ENCODE measurements at places on chromosomes 5 and 9. TPM values are rescaled to one million over a fixed set of nuclear protein-coding genes. Genes with fewer than 3 reads are reported as not detected.

DNA sequence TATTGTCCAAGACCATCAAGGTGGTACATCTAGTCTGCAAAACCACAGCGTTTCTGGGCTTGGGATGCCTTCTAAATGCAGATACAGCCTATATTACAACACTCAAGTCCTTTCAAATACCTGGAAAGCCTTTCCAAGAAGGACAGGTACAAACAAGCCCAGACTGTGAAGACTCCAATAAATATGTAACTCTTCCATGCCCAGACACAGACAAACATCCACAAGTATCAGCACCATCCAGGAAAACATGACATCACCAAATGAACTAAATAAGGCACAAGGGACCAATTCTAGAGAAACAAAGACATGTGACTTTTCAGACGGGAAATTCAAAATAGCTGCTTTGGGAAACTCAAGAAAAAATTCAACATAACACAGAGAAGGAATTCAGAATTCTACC, 152.7 kb upstream of the POC5 start:
- DNase-seq = no peak

DNA sequence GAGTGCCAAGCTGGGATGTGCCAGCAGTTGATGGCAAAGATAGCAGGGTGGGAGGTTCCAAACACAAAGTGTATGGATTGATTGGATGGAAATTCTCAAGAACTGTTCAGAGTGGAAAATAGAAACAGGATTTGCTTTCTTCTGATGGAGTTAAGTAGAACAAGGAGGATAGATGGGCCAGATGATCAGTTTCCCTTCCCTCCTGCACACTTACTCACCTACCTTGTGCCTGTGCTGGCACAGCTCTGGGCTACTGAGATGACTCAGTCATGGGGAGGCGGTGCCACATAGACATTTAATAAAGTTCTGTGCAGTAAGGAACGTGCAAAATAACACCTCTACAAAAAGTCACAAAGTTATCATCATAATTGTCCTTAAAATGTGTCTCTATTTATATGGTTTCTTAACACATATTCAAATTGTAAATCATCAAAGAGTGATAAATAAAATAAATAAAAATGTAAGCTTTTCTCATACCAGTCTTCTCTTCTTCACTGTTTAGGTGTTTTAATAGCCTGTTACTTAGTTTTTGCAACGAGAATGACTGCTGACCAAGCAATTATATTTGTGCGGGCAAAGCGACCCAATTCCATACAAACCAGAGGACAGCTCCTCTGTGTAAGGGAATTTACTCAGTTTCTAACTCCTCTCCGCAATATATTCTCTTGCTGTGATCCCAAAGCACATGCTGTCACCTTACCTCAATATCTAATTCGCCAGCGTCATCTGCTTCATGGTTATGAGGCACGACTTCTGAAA, 12.7 kb downstream of the PTPDC1 start:
- no peak for DNase-seq

- DNase-seq = no peak
These were observed 194.6 kb downstream of the MEF2C start for GRCh38 chr5:88688156-88688983.

- DNase-seq = no peak
These were observed 710.2 kb upstream of the ACO1 start for GRCh38 chr9:31674264-31674663.

THBS4 gene
- total RNA-seq = 51.4 TPM

DNA sequence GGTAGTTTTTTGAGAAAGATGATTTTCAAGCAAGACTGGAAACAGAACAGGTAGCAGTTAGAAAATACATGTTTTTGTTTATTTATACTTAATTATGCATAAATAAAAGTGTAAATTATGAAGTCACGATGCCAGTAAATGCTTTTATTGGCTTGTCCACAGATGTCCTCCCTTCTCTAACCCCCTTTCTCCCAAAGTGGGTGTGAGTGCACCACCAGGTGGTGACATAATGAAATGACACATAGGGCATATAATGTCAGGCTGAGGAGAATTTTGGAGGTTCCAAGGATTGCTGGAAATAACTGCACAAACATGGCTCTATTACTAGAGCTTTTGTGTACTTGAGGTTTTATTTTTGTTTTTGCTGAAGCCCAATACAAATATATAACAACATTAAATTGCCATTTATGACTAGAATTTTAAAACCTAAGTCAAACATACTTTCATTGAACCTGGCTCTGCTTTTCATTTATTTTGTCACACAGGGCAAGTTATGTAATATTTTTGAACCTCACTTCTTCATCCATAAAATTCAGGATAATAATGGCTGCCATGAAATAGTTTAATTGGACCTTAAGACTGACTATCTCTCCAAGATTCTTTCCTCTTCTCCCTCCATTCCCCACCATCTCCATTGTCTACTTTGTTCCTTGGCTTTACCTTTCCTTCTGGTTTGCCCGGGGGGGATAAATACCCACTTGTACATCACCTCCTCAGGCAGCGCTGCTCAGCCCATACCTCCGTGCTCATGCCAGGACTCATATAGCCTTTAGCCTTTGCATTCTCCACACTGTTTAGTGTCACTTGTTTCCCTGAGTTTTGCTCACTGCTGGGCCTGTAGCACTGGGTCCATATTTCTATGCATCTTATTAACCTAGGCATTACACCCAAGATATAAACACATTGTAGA, 168.8 kb downstream of the PDE4D start:
- DNase-seq = no peak

DNA sequence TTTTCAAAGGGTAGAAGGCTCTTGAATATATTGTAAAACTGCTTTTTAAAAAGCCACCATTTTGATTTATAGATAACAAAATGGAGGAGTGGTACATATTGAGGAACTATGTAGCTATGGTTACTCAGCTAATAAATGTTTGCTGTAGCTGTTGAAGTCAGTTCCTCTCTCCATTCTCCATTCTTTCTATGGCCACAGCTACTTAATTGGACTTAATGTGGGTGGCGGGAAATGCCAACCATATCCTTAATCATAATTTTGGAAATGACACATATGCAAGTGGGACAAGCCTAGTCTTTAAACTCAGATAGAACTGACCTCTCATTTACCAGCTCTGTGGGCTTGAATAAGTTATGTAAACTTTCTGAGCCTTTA, 10.6 kb downstream of the CDKN2A start:
- no peak for DNase-seq

- no peak for DNase-seq
These were observed 17.0 kb upstream of the AUH start for GRCh38 chr9:91378695-91379127.

- DNase-seq = no peak
These were observed 50.5 kb upstream of the BARHL1 start for GRCh38 chr9:132531710-132532570.

DNA sequence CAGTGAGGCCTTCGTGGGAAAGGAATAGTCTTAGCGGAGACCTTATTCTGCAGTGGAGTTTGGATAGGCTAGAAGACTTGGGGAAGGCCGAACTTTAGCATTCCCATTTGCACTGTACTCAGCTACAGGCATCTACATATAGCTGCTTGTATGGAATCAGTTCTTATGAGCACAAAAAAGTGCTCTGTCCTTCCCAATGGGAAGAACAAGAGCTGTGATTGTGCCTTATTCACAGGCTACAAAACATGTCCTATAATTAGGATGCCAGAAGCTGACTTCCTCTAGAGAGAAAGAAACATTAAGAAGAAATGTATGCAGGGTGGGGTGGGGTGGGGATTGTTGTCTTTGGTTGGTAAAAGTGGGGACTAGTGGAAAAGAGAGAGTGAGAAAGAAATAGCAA, 154.7 kb downstream of the ATP10B start:
- DNase-seq = no peak

GRCh38 chr5:29649321-29649720, 1544.2 kb upstream of the CDH6 start:
- no peak for DNase-seq

GRCh38 chr9:101463397-101463796, 27.8 kb upstream of the ALDOB start:
- no peak for DNase-seq

- peak; percentile 35 for DNase-seq
These were observed 155.9 kb downstream of the ERCC6L2 start for GRCh38 chr9:96031366-96031824.

DNA sequence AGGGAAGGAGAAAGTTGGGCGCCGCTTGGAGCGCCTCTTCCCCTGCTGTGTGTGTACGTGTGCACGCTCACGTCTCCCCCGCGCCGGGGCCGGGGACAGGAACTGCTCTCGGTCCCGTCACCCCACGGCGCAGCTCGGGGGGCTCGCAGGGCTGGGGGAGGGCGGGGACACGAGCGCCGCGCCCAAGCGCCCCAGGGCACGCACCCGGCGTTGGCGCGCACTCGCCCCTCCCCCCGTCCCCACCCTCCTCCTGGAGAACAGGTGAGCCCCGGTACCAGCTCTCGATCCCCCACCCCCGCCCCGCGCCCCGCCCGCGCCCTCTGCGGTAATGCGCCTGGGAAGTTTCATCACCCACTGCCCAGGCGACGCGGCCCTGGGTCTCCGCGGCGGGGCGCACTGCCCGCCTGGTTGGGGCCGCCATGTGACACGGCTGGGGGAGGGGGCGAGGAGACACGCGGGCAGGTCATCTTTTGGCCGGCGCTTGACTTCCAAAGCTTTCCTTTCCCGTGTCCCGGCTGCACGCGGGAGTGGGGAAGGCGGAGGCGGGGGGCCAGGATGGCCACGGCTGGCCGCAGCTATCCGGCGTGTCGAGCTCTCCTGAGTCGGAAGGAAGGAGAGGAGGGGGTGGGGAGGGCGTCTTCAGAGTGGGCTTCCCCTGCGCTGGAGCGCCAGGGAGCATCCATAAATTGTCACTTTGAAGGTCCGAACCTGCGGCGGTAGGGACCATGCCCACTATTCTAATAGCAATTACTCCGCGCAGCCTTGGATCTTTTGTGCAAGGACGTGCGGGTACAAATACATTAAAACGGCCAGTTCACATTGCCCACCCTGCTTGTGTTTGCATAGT, 1.5 kb upstream of the STC2 start:
- DNase-seq = no peak

TNFSF8 gene
- total RNA-seq = 0.63 TPM

DNA sequence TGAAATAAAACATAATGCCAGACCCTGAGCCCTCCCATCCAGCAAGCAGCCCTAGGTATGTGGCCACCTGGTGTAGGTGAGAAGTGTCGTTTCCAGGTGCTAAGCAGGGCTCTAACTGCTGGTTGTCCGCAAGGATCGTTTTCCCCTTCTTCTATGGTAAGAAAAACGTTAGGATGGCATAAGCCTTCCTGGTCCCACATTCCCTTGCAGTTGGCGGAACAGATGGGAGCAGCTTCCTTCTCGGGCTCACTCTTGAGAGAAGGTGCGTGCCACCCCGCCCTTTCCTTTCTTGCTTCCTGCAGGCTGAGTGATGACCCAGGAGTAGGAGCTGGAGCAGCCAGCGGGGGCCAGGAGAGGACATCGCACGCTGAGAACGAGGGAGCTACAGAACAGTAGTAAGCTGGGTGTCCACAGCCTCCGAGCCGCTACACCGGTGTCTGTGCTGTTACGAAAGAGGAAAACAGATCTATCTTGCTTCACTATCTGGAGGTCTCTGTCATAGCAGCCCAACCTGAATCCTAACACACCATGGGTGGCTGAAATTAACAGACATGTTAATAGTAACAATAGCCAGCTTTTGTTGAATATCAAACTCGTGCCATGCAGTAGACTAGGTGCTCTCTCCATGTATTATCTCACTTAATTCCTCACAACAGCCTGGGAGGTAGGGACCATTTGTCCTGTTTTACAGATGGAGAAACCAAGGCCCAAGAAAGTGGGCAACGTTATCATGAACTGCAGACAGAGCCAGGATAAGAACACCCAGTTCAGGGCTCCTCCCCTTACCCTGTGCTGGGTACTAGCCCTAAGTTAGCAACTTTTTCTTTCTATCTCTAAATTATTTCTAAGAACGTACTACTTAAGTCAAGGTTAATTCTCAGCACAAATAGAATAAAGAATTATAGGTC, 139.8 kb downstream of the COL23A1 start:
- no peak for DNase-seq

GRCh38 chr5:65190328-65191053, 291.2 kb downstream of the ADAMTS6 start:
- DNase-seq = no peak

GRCh38 chr5:176881816-176882566, 17.2 kb downstream of the HK3 start:
- no peak for DNase-seq

GRCh38 chr5:642481-642880, 30.3 kb downstream of the CEP72 start:
- no peak for DNase-seq

DNA sequence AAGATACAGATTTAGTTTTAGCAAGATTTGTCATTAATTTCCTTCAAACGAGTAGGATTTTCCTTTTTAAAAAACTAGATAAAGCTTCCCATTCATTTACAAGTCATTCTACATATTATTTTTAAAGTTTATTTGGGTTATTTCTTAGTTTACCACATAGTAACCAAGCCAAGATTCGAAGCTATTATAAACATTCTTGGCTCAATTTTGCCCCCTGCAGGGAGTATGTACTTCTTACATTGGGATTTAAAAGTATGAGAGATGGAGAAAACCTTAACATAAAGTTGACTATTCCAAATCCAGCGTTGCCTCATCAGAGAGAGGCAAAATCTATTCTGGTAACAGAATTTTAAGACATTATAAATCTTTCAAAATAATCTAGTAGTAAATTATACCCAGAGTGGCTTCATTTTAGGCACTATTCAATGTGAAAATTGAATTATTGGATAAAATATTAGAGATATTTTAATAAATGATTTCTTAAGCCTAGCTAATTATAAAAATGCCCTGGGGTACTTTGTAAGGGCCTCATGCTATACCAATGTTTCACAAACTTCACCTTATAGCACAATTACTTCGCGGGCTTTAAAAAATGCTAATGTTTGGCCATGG, 39.1 kb downstream of the FBN2 start:
- DNase-seq = no peak

DNA sequence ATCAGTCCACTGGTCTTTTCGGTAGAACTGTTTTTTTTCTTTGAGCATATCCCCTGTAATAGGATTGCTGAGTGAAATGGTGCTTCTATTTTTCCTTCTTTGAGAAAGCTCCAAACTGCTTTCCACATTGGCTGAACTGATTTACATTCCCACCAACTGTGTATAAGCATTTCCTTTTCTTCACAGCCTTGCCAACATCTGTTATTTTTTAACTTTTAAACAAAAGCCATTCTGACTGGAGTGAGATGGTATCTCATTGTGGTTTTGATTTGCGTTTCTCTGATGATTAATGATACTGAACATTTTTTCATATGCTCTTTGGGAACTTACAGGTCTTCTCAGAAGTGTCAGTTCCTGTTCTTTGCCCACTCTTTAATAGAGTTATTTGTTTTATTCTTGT, 764.7 kb downstream of the MTRR start:
- DNase-seq = no peak

COL23A1 gene
- 27.4 TPM for total RNA-seq

GRCh38 chr5:51466214-51466613, 83.0 kb downstream of the ISL1 start:
- no peak for DNase-seq

GRCh38 chr5:142726188-142726731, 40.4 kb upstream of the FGF1 start:
- no peak for DNase-seq

- DNase-seq = no peak
These were observed 2.8 kb upstream of the TOR1A start for GRCh38 chr9:129826759-129827158.
